ENCODE measurements at places on chromosomes 6 and 20. TPM values are rescaled to one million over a fixed set of nuclear protein-coding genes. Genes with fewer than 3 reads are reported as not detected.

The DCDC2 gene
- not detected for total RNA-seq

The KCNK17 gene
- not detected for total RNA-seq

The NDUFAF4 gene
- total RNA-seq: 59.9 TPM

The WFDC12 gene
- total RNA-seq: not detected

The MARCKS gene
- total RNA-seq: 0.07 TPM

The DBNDD2 gene
- 22.6 TPM for total RNA-seq

The RBPJL gene
- total RNA-seq: not detected

The BPIFB4 gene
- total RNA-seq: not detected

The TAAR9 gene
- total RNA-seq: not detected

The ZNF318 gene
- total RNA-seq: 12.1 TPM

The APCDD1L gene
- not detected for total RNA-seq

The LINC00237 gene
- total RNA-seq: not detected

The OVOL2 gene
- total RNA-seq: not detected

The SYCP2L gene
- total RNA-seq: 0.10 TPM

The FOXQ1 gene
- total RNA-seq: not detected

The OR2H2 gene
- not detected for total RNA-seq

The TTK gene
- total RNA-seq: 37.2 TPM

Measured in activated CD4-positive, alpha-beta memory T cell treated with anti-CD3 and anti-CD28 coated beads for 36 hours (primary cell).